ENCODE measurements at places on chromosomes 12 and 14.

DNA sequence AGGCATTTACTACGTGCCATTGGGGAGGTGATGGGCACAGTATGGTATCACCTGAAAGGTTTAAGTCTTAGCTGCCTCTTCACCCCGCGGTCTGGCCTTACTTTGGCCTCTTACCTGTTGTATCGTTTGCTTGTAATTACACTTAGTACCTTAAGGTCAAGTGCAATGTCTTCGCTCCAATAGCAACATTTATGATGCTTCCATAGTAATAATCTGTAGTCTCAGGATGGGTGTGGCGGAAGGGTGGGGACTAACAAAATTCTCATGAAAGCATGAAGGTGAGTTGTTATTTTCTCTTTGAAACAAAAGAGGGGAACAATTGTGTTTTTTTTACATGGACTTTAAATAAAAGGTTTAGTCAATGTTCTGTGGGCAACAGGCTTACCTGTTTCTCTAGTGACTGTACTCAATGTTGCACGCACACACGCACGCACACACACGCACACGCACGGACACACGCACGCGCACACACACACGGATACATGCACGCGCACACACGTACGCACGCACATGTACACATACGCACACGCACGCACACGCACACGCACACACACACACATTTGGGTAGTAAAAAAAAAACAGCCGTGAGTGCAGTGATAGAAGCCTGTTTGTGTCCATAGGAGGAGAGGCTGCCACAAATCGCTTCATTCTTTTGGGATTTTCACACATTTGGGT, 91.4 kb downstream of the DNAH10 start:
- no peak for DNase-seq

- no peak for DNase-seq
Observed at GRCh38 chr12:3222979-3223378, 145.8 kb downstream of the TSPAN9 start.

DNA sequence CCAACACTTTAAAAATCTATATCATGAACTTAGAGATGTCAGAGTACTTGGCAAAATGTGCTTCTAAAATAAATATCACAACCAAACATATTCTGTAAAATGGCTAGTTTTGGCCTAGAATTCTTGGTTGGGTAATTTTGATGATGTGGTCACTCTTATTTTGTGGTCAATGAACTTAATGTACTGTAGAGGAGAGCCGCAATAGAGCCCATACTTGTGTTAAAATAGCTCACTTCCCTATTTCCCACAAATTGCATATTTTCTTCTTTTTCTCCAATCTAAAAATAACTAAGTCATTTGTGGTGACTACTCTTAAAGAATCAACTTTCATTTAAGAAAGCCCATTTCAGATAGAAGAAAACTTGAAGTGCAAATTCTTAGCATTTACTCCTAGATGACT, 619.4 kb downstream of the CCER1 start:
- no peak for DNase-seq

DNA sequence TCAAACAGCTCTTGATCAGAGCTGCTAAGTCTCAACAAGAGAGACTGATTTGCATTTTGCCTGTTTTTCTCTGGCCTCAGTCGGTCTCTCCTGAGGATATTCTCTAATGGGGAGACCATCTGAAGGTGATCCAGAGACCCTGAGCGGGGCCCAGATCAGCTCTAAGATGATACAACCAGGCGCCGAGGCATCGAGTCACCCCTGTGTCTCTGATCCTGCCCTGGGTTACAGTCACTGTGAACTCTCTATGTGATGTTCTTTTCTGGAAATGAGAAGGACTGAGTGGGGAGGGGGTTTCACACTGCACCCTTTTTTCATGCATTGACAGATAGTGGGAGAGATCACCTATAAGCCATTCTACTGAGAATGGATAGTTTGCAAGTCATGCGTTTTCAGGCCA, 247.6 kb upstream of the PWP1 start:
- DNase-seq: no peak

- peak; percentile 55 for DNase-seq
Observed at GRCh38 chr12:10331642-10332239, 24.1 kb downstream of the KLRD1 start.

- DNase-seq: no peak
Observed at GRCh38 chr12:2643576-2644135, 151.1 kb upstream of the FKBP4 start.

- DNase-seq: no peak
Observed at GRCh38 chr12:87150969-87151662, 878.1 kb downstream of the C12orf50 start.

- DNase-seq: no peak
Observed at GRCh38 chr14:60951776-60952435, 29.0 kb downstream of the TRMT5 start.

GRCh38 chr12:126337556-126338441, 1272.6 kb downstream of the AACS start:
- no peak for DNase-seq

DNA sequence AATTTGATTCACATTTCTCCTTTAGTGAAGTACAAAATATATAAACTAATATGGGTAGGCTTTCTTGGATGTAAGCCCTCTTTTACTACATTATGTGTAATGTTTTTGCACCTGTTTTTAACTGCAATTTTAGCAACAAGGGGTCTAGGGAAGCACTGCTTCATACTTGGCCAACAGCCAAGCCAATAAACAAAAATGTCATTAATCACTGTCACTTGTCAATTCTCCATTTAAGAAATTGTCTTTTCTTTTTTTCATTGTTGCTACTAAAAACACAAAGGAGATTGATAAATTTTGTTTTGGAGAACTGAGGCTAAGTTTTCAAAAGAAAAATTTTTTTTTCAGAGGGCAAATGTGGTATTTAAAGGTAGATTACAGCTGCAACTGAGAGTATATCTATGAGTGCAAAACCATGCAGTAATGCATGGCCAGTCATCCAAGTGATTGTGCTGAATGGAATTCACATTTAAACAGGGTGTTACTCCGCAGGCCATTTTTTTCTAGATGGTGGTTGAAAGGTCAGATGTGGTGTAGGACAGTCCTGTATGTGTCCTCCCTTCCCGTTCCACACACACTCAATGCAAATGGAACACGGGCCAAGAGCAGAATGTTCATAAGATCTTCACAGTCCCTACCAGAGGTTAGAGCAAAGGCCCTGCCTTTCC, 503.0 kb upstream of the LMO3 start:
- no peak for DNase-seq

- DNase-seq: no peak
Observed at GRCh38 chr14:22919601-22919921, 612 bp upstream of the RBM23 start.

DNA sequence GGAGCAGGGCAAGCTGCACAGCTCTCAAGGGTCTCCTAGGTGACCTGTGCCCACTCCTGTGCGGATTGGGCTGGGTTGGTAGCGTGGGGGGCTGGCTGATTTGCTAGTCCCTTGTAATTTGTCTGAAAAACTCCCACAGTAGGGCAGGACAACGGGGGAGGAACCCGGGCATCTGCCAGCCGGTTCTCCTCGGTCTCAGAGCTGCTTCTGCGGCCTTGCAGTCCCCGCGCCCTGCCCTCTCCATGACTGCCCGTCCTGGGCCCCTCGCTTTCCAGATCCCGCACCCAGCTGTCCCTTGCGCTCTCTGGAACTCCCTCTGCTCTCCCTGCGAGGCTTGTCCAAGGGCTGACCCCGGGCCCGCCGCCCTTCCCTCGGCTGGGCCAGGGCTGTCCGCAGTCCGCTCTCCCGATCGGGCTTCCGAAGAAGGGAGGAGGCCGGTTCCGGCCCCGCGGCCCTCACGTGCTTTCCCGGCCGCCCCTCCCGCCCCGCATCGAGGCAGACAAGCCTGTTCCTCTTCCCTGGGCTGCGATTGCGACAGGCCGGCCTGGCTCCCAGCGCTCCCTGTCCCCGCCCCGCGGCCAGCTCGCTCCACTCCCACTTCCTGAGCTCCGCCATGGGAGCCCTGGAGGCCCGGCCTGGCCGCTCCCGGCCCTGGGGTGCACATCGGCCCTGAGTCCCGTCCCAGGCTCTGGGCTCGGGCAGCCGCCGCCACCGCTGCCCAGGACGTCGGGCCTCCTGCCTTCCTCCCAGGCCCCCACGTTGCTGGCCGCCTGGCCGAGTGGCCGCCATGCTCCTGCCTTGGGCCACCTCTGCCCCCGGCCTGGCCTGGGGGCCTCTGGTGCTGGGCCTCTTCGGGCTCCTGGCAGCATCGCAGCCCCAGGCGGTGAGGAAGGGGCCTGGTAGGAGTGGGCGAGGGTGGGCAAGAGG, at the start of gene LTBR:
Gene LTBR (plus strand): TSS at position 591 of the 927 bp plus-strand sequence. CDS start 197 bp downstream, at position 788.
- DNase-seq: peak; percentile 24

GRCh38 chr12:18361433-18361832, 100.1 kb downstream of the PIK3C2G start:
- DNase-seq: no peak

DNA sequence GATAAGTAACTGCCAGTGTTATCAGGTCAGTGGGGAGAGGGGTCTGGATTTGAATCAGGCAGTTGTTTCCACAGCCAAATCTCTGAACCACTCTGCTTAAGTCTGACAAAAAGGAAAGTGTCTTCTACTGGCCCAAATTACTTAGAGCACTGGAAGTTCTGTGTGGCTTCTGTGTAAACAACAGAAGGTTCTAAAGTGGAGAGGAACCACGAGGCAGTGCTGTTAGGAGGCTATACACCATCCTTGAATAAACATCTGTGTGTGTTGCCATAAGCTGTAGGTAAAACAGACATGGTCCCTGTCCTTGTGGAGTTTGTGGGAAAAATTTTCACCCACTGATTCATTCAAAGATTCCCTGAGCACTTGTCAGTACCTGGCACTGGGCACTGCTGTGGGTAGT, 50.0 kb downstream of the GALNT4 start:
- no peak for DNase-seq

DNA sequence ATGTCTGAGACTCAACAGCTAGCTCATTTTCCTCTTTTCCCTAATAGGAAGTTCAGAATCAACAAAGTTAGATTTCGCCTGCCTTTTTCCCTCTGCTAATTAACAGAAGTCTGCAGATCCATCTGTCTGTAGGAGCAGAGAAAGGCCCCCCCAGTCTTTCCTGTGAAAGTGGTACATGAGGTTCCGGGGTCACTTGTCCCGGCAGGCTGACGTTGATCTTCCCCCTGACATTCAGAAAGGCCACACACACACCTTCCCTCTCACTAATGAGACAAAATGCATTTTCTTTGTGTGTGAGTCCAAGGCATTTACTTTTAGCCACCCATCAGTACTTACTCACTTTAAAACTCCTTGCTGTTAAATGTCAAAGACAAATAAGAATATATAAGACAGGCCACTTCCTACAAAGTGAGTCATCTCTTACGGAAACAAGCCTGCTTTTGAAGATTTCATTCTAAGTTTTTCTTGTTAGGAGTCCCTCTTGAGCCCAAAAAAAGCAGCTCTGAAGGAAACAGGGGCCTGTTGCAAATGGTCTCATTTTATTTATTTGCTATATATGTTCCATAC, 138.7 kb downstream of the TTC7B start:
- peak; percentile 5 for DNase-seq

GRCh38 chr14:45610318-45610717, 357.3 kb upstream of the MIS18BP1 start:
- no peak for DNase-seq

DNA sequence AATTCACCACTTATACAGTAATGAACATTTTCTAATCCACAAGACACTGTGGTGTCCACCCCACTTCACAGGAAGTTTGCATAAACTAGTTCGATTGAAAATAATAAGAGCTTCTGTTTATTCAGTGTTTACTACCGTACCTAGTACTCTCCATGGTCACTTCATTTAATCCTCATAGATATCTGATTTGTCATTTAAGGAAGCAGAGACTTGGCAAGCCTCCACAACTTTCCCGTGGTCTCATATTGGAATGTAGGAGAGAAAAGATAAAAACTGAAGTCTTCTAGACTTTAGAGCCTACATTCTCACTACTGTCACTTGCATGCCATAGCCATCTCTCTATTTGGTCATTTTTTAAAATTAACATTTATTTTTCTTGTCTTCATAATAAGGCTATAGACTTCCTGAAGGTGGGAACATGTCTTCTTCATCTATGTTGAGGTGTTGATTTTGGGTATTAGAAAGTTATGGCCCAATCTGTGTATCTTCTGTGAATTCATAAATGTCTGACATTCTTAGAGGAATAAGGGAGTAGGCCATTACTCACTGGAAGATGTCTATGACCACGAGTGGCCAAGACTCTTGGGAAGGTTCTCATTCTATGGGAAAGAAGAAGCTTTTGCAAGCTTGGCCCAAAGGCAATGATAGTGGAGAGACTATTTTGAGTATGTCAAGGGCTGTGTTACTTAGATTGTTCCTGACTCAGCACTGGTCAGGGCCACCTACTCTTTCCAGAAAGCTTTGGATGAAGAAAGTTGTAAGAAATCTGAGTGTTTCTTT, 423.7 kb downstream of the LRIG3 start:
- DNase-seq: no peak

DNA sequence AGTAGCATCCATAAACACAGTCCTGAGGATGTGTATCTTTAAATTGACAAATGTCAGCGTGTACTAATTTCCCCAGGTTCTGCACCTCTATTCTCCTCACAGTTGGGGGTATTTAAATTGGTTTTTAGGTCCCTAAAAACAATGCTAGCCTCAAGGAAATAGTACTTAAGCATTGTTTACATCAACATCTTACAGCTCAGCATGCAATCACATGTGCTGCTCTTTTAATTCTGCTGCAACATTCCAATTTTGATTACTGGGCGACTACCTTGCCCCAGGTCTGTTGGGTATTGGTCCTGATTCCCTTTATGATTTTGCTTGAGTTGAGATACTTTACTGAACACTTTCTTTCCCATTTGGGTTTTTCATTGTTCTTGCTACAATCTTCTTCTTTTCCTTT, 616.6 kb downstream of the CCER1 start:
- DNase-seq: no peak

- DNase-seq: no peak
Observed at GRCh38 chr12:2070440-2071045, 17.8 kb downstream of the CACNA1C start.

DNA sequence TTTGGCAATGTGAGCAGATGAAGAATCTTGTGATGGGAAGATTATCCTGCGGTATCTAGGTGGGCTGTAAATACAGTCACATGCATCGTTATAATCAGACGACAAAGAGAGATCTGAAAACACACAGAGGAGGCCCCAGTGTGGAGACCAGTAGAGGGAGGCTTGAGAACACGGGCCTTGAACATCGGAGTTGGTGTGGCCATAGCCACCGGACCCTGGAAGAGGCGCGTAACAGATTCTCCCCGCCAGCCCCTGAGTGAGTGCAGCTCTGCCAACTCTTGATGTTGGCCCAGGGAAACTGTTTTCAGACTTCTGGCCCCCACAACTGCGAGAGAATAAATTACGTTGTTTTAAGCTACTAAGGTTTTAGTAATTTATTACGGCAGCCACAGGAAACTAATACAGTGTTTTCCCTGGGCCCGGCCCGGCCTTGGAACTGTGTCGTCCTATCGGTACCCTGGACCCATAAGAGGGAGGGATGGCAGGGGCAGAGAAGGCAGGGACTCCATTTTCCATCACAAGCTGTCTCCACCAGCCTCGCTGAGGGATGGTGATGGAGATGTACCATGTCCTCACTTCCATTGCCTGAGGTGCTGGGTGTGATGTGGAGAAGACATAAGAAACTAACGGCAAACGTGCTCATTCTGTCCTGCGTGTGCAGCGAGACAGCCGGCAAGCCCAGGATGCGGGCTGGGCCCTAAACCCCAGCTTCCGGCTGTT, 91.6 kb downstream of the NTF3 start:
- DNase-seq: no peak

GRCh38 chr12:70221626-70222025, 21.6 kb upstream of the CNOT2 start:
- no peak for DNase-seq
